Stimulated activated CD8-positive, alpha-beta memory T cell treated with anti-CD3 and anti-CD28 coated beads, Interleukin-7, amount 100 ng/mL, for 24 hours (primary cell): ENCODE measurements at places on chromosomes 4 and X.

GRCh38 chr4:141133146-141133998 lies at the start of gene RNF150:
TSS of gene RNF150 (minus strand) at chr4:141133469.
- DNase-seq, result peak; percentile 2

- DNase-seq, result no peak
Observed at GRCh38 chr4:68751138-68751537, 64.7 kb upstream of the UGT2B10 start.

DNA sequence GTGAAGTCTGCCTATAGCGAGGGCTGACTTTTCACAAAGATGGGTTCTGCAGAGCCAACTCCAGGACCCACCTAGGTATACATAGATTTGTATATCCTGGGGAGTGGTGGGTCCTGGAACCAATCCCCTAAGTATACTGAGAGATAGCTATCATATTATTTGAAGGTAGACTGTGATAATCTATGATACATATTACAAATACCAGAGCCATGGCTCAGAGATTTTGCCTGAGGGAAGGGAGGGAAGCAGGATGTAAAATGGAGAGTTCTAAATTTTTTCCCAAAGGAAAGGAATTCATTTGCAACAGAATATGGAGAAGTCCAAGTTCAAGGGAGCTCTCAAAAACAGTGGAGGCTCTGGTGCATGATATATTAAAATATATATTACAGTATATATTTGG lies 7.2 kb downstream of the TCEAL3 start:
- DNase-seq, result no peak

GRCh38 chr4:38011511-38012162 lies 51.4 kb downstream of the PTTG2 start:
- DNase-seq, result no peak

DNA sequence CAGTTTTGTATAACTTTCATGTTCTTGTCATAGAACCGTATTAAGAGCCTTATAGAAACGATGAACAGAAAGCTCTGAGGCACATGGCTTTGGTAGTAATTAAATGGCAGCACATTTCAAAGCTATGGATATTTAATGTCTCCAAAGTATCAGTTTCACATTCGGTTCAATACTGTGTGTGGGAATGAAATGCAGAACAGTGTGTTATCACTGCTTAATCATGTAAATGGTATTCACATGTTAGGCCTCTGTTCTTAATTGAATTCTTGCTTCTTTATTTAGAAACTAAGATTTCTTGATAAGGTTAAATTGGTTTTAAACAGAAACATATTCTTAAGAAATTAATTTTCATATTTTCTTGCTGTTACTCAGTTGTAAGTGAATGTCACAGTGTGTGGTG lies 701.0 kb upstream of the PITX2 start:
- DNase-seq, result no peak

GRCh38 chr4:3315566-3315965 lies 22.7 kb downstream of the RGS12 start:
- DNase-seq, result no peak

DNA sequence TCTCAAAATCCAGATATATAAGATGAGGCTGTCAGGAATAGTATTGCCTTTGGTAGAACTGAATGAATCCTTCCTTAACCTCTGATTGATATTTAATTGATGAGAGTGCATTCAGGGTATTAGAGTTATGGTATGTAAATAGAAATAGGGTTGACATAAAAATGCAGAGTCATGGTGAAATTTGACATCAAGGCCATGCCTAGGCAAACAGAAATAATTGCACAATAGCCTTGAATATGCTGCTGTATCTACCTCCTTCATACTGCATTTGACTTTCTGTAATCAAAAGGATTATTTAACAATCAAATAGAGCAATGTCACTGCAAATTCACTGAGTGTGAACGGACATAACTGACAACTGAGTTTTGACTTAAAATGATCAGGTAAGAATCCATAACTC lies 1316.3 kb downstream of the STIM2 start:
- DNase-seq, result no peak
